Right forelimb (tissue), 1 donor: ENCODE measurements at places on chromosomes 12 and 14.

DNA sequence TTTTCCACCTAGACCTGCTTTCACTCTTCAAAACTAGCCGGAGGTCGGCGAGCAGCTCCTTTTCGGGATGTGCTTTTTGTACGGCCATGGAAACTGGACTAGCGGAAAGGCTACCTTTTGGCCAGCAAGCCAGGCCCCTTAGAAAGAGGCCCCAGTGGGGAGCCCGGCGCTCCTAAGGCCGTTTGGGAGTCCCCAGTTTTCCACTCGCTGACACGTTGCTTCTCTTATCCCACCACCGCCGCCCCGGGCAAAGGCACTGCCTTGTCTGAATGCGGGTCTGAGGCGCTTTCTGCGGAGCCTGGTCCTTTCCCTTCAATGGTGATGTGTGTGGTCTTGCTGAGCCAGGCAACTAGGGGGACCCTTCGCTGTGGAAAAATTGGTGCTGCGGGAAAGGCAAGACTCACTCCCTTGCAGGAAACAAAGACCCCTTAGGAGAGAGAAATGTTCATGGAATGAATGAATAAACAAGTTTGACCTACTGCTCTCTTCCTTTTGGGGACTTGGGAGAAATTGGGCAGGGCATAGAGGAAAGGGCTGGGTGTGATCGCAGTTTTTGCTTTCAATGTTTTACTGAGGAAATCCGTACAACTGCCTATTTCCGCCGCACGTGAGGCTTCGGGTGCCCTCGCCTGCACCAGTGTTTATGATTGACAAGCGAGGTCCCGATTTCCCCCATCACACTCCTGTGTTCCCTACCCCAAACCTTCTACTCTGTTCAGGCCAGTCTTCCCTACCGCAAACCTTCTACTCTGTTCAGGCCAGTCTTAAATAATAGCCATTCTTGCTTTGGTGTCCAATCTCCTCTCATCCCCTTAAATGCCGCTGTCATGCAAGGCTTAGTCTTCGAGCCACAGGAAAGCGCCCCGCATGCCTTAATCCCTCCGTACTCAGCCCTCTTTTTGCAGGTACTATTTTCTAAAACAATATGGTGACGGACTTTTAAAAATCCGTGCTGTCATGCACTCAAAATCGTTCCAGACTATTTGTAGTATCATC lies 1.0 kb upstream of the SLC38A2 start:
- peak; percentile 72 for DNase-seq

GRCh38 chr12:117684471-117684870 lies 284.3 kb downstream of the KSR2 start:
- no peak for DNase-seq

- no peak for DNase-seq
Measured at GRCh38 chr12:104467346-104467837, 10.6 kb downstream of the CHST11 start.

DNA sequence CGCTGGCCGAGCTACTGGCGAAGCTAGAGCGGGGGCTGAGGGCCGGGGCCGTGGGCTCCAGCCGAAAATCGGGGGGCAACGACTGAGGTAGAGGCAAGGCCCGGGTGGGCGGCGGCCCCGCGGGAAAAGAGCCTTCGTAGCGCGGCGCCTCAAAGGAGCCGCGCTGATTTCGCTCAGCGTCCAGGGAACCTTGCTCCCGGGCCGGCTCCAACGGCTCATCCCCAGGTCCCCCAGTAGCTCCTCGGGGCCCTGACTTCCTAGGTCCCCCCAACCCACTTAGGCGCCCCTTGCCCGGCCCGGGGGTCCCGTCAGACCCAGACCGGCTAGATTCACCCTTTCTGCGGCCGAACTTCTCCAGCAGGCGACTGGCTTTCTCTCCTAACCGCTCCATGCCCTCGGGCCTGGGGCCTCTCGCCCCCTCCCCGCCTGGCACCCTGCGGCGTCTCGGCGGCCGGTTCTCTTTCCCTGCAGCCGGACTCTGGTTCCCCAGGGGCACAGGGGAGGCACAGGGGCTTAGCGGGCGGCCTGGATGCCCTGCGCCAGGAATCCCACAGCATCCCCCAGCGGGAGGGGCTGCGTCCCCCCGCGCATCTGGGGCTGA lies 375 bp downstream of the AJUBA start:
- peak; percentile 48 for DNase-seq

DNA sequence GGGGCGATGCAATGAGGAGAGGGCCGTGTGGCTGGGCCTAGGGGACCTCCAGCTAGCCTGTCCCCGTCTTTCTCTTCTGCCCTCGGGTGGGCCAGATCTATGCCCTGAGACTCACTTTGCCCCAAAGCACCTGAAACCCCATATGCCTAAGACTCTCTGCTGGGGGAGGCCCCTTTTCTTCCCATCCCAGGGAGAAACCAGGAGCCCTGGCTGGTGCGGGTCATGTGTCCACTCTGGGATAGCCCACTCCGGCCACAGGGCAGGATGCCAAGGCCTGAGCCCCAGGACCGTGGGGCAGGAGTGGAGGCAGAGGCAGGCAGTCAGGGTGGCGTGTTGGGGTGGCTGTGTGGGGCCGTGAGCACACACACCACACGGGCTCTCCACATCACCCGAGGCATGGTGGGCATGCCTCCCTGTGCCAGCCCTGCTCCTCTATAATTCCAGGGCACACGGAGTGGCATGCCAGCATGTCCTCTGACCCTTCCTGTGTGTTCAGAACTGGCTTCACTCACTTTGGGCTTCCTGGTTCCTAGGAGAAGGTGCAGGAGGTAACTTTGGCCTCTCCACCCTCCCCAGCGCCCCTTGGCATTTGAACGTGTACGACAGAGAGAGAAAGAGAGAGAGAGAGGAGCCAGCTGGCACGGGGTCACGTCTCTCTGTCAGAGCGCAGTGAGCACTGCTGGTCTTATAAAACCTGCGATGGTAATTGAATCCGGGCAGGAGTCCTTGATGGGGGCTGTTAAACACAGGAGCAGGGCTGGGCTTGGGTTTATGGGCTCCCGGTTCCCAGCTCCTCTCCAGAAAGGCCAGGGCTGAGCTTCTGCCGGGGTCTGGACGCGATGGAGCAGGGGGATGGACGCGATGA lies 144.2 kb downstream of the KIF26A start:
- peak; percentile 37 for DNase-seq

DNA sequence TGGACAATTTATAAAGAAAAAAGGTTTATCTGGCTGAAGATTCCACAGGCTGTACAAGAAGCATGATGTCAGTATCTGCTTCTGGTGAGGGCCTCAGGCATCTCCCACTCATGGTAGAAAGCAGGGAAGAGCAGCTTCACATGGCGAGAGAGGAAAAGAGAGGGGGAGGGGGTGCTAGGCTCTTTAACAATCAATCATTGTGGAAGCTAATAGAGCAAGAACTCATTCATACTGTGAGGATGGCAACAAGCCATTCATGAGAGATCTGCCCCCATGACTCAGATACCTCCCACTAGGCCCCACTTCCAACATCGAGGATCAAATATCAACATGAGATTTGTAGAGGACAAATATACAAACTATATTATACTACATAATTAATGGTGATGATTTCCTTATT lies 361.9 kb upstream of the FAR2 start:
- DNase-seq = no peak

GRCh38 chr12:31966558-31967205 lies 7.5 kb downstream of the RESF1 start:
- no peak for DNase-seq

GRCh38 chr14:99946652-99947489 lies 118.4 kb upstream of the EVL start:
- peak; percentile 70 for DNase-seq

GRCh38 chr12:40110586-40110985 lies 4.7 kb upstream of the SLC2A13 start:
- no peak for DNase-seq

- DNase-seq = no peak
Measured at GRCh38 chr12:98319716-98320425, 195.5 kb upstream of the TMPO start.

- DNase-seq = no peak
Measured at GRCh38 chr12:75658286-75658685, 146.9 kb upstream of the KRR1 start.

DNA sequence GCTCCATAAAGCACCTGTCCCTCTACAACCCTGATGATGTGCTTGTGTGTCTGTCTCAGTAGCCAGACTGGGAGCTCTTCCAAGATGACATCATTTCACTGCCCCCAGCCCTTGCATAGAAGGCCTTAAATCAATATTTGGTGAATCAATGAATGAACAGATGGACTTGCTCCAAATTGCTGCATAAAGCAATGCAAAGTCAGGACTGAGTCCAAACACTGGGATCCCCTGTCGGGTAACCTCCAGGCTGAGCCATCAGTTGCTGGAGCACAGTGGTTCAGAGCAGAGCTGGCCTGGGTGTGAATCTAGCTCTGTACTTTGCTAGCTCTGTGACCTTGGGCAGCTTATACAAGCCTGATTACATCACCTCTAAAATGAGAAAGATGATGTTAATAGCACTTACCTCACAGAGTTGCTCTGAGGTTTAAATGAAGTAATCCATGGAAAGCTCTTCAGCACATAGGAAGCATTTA lies 120.3 kb upstream of the VASH1 start:
- DNase-seq = peak; percentile 45
